ENCODE measurements at places on chromosomes 6 and 20. TPM values are rescaled to one million over a fixed set of nuclear protein-coding genes. Genes with fewer than 3 reads are reported as not detected.

The LY6G6F gene
- total RNA-seq = not detected

The DTNBP1 gene
- total RNA-seq = 11.6 TPM

The FAM217A gene
- total RNA-seq = not detected

The LY6G5C gene
- 1.6 TPM for total RNA-seq

The KCNQ5 gene
- total RNA-seq = 1.6 TPM

The SMPDL3A gene
- total RNA-seq = 3.0 TPM

The LHFPL5 gene
- total RNA-seq = not detected

The DYNLT2 gene
- 0.62 TPM for total RNA-seq

The VSX1 gene
- 1.2 TPM for total RNA-seq

The MYL9 gene
- 20.2 TPM for total RNA-seq

The THBS2 gene
- total RNA-seq = not detected

All from A549 treated with CORT108297 at 1 μM for 4 hours (cell line).